ENCODE measurements at places on chromosomes 13 and 19.

DNA sequence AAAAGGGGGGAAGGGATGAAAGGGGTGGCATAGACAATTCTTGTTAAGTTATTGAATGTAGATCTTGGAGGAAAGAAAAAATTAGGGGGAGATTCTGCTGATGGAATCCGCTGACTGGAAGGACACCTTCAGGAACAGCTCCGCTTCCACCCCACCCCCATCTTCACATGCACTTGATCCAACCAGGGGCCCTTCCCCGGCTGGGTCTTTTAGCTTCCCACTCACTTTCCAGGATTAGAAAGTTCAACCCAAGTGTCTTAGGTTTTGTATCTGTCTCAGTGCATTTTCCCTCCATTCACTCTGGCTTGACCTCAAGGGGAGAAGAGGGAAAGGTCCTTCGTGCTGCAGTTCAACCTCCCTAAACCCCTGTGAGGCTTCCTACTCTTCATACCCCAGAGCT, 141.4 kb downstream of the IRS2 start:
- no peak for DNase-seq

DNA sequence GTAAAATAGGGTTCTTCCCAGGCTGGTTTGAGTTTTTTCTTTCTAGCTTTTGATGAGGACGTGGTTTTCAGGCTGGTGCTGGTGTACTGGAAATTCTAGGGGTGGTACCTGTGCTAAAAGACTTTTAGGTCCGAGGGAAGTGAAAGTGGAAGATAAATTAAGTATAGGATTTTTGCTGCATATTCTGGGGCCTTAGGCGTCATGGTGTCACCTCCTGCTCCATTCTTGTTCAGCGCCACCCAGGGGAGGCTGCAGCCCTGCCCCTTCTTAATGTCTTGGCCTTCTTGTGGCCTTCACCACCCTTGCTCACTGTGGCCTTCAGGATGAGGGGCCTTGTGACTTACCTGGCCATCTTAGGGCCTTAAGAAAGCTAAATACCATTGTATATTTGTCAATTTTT, 12.4 kb downstream of the ZNF552 start:
- DNase-seq: no peak

DNA sequence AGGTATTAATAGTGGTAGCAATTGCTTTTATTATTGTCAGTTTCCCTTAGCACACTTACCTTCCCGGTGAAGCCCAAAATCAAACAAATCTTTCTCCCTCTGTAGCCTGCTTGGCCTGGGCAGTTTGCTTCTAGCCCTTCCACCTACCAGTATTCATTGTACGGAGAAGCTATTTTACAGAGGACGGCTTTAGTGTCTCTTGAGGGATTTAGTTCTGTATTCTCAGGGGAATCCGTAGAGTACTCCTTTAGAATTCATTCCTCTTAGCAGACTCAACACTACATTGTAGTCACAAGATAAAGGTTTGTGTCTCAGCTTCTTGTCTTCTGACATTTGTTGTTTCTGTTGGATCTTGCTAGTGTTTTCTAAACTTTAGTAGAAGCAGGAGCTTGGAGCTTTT, 24.1 kb upstream of the WTIP start:
- DNase-seq: no peak

DNA sequence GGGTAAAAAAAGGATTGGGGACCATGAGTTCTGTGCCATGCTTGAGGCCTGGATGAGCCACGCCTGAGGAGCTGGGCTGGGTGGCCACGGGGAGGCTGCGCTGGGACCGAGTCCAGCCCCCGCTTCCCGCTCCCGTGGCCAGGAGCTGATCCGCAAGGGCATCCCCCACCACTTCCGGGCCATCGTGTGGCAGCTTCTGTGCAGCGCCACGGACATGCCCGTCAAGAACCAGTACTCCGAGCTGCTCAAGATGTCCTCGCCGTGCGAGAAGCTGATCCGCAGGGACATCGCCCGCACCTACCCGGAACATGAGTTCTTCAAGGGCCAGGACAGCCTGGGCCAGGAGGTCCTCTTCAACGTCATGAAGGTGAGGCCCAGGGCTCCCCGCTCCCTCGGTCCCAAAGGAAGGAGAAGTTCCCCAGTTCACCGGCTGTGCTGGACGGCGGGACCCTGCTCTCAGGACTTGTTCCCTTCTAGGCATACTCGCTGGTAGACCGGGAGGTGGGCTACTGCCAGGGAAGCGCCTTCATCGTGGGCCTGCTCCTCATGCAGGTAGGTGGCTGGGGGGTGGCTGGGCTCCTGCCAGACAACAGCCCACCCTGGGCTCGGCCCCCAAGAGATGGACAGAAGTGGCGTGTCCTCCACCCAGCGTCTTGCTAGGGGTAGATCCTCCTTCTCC, 18.9 kb downstream of the EVI5L start:
- no peak for DNase-seq

DNA sequence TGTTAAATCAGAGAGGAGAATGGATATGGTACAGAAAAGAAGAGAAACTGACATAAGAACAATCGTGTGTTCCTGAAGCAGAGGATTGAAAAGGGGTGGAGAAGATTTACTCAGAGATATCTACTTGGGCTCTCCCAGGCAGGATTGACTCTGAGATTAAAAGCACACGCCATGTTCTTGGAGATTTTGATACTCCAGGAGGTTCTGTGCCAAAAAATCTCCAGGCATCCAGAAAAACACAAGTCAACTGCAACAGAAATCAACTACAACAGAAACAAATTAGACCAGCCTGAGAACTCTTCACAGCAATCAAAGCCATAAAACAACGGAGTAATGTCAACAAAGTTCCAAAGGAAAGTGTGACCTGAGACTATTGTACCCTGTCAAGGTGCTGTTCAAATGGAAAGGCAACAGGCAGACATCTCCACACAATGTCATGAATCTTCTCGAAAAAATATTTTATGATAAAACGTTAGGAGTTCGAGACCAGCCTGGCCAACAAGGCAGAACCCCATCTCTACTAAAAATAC, 104.2 kb downstream of the UBL3 start:
- DNase-seq: no peak

DNA sequence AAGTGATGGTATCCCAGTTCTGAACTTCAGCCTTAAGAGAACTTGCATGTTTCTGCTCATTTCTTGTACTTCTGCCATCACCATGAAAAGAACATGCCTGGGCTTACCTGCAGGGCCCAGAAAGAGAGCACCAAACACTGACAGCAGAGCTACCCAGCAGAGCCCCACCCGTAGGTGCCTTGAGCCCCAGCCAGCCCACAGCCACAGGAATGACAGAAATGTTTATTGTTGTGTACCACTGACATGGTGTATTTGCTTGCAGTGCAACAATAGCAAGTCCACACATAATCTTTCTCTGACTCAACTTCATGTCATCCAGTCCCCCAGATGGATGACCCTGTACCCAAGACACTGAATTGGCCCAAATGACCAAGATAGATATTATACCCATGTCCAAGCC, 195.2 kb downstream of the TSHZ3 start:
- DNase-seq: no peak

- DNase-seq: no peak
Measured at GRCh38 chr13:61316647-61317046, 99.0 kb downstream of the PCDH20 start.

DNA sequence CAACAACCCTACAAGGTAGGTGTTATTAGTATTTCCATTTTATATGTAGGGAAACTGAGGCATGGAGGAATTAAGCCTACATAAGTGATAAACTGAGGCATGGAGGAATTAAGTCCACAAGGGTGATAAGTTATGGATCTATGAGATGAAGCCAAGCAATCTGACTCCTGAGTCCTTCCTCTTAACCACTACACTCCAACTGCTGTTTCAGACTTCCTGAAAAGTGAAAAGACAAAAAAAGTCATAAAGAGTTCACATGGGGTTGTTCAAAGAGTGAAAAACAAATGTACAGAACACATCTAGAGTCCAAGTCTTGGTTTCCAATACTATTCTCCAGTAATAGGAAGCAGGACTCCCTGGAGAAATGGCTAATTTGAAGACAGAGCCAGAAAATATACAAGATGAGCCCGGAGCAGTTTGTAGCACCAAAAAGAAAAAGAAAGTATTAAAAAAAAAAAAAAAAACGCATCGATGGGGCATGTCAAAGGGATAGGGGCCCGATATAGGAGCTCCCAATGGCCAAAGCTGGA, 12.1 kb downstream of the CRYL1 start:
- no peak for DNase-seq

DNA sequence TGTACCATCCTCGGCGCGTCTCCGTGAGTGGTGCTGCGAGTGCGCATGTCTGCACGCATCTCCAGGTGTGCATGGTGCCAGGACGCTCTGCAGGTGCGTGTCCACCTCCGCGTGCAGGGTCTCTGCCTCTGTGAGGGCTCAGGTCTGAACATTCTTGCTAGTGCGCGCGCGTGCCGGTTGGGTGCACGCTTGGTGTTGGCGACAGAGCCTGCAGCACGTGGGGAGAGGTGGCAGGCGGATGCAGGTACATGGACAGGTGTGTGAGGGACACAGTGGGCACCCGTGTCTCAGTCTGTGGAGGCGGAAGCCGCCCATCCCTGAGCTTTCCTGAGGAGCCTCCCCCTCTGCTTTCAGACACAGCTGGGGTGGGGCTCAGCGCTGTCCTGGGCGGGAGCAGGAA, 4.9 kb upstream of the OR10H2 start:
- no peak for DNase-seq

- DNase-seq: no peak
Measured at GRCh38 chr19:27865927-27866777, 1346.8 kb downstream of the UQCRFS1 start.

DNA sequence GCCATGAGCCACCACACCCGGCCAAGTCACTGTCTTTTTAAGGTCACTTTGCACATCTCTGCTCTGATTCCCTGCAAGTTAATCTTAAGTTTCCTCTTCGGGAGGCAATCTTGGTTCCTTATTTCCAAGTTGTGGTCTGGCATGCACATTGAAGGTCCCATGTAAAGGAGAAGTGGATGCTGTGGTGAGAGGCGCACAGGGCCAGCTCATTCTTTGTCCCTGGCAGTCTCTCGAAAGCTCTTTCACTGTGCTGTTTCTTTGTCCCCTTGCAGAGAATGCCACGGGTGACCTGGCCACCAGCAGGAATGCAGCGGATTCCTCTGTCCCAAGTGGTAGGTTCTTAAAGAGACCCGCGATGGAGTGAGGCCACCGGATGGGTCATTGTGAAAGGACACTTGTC, 16.4 kb upstream of the C19orf33 start:
- DNase-seq: no peak

DNA sequence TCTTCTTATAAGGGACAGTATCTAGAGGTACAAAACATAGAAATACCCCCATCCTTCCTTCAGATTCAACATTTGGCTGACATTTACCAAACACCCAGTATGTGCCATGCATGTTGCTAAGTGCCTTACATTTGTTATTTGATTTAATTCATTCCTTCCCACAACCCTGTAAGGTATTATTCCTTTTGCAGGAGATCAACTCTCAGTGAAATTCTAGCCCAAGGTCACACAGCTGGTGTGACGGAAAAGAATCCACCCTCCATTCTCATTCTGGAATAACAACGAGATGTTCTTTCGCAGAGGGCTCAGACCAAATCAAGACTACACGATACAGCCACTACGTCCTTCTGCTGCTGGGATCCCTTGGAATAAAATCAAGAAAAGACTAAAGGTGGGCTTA, 67.8 kb downstream of the C13orf42 start:
- no peak for DNase-seq

DNA sequence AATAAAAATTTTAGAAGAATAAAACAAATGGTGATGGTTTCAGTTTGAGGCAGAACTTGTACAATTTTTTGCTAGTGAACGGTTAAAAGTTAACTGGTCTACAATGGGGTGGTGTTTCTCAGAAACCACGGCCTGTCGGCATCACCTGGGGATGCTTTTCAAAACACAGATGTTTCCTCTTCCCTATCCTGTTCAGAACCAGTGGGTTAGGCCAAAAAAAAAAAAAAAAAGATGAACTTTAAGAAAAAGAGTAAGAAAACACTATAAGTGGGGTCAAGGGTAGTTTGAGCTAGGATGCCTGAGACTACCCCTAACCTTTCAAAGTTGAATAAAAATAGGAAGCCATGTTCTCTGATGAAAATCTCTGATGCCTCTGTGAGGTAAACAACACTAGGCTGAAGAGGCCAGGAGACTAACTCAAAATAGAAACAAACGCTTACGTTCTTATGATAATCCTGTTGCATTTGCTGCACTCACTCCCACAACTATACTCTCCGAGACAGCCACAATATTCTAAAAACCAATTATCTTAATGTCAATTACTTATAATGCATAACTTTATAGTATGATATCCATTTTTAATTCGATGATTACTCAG, 3.3 kb downstream of the MTIF3 start:
- no peak for DNase-seq

DNA sequence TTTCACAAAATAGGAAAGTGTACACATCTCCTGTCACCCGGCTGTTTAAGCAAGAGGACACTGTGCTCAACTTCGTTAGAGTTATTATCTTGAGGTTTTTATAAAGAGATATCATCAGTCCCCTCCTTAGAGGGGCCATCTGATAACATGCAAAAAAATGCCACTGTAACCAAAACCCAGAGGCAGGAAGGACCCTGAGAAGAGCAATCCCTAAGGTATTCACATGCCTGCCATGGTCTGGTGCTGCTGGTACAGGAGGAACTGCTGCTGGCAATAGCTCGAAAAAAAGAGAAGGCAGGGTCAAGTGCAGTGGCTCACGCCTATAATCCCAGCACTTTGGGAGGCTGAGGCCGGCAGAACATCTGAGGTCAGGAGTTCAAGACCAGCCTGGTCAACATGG, 12.8 kb upstream of the CEACAM3 start:
- no peak for DNase-seq

- no peak for DNase-seq
Measured at GRCh38 chr19:33175886-33176669, 18.1 kb upstream of the LRP3 start.

DNA sequence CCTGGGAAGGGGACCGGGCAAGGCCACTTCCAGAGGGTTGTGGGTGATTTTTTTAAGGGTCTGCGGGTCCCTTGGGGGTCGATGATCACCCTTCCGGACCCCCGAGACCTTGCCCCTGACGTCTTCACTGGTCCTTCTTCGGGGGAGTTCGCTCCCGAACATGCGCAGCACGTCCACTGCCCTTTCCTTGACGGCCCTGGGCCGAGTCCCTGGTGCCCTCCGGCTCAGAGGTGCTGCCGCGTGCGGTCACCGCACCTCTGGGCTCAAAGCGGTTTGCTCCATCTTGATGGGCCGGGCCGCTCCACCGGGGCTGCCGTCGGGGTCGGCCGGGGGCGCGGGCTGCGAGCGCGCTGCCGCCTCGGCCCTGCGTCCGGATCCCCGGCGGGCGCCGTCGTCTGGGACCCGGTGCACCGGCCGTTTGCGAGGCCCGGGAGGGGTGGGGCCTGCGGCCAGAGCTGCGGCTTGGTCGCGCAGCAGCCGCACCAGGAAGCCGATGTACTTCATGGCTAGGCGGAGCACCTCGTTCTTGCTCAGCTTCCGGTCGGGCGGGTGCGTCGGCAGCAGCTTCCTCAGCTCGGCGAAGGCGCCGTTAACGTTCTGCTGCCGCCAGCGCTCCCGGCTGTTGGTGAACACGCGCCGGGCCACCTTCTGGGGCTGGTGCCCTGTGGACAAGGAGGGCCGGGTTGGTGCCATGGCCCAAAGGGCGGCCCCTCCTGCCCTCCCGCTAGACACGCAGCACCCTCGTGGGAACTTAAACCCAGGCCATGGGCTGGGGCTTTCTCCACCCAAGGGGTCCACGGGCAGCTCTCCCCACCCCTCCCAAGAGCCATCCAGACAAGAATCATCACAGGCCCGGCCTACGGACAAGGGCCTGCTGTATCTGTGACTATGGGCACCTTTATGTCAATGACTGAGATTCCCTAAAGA, 3.3 kb downstream of the LYL1 start:
- peak; percentile 64 for DNase-seq
